NCI-H187 treated with DMSO at 0.1 percent for 48 hours (cell line): ENCODE measurements at places on chromosomes 3 and 15.

DNA sequence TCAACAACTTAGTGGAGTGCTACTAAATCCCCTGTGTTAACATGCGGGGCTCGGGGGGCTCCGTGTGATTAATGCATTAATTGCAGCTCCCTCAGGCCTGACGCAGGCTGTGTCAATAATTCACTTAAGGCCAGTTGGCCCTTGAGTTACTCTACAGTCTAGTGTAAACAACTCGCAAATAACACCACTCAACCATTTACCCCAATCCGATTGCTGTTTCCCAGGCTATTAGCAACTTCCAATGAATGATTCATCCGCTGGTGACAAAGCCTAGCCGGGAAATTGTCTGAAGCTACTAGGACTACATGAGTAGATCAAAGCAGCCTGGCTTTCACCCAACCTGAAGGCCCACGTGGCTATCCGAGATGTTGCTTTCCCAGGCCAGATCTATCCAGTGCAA lies 121.3 kb upstream of the SOX14 start:
- DNase-seq: no peak

DNA sequence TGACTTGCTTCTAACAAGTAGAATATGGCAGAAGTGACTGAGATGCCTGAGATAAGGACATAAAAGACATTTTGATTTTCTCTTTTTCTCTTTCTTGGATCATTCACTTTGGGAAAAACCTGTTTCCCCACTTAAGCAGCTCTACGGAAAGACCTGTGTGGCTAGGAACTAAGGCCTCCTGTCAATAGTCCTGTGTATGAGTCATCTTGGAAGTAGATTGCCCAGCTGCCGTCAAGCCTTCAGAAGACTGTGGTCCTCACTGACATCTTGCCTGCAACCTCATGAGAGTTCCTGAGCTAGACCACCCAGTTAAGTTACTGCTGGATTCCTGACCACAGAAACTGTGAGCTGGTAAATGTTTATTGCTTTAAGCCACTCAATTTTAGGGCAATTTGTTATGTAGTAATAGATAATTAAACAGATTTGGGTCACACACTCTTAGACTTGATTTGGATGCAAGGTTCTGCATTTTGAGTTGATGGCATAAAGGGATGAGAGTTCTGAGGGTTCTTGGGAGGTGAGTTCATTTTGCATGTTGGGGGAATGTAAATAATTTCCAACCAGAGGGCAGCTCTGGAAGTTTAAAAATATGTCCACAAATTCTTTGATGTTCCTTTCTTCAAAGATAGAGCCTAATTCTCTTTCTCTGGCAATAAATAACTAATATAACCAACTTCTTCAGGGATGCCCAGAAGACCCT lies 229.2 kb downstream of the SQOR start:
- no peak for DNase-seq

DNA sequence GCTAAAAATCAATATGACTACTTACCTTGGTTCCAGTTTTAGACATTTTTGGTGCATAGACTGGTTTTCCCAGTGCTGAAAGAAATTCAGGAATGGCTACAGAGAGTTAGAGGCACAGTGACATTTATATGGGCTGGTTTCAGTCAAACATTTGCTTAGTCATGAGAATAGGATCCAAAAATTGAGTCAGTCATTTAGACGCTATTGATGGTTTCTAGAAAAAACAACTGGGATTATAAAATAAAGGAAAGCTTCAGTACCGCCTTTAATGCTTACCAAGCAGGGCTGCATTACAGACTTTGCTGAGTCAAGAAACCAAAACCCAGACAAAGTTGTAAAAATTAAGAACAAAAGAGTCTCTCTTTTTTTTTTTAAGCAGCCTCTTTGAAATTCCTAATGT lies at the start of gene CRYGS:
CRYGS (minus strand) TSS at position 100 of the 400 bp plus-strand sequence; CDS start at position 46, 54 bp downstream.
- DNase-seq: no peak

- DNase-seq: no peak
Observed at GRCh38 chr3:80785475-80785874, 976.0 kb downstream of the GBE1 start.

DNA sequence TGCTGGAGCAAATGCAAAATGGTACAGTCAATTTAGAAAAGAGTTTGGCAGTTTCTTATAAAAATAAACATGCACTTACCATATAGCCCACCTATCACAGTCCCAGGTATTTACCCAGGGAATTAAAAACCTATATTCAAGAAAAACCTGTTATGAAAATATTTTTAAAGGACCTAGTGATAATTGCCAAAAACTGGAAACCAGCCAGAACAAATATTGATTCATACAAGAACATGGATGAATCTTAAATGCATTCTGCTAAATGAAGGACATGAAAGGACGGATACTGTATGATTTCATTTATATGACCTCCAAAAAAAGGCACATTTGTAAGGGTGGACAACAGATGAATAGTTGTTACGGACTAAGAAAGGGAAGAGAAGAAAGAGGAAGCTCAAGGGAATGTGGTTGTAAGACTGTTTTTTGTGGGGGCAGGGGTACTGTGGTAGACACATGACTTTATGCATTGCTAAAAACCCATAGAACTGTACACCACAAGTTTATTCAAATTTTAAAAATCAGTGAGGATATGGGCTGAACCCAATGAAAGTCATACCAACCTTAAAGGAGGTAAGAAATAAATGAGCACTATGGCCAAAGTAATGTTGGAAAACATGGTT lies 61.0 kb downstream of the ZBBX start:
- no peak for DNase-seq

DNA sequence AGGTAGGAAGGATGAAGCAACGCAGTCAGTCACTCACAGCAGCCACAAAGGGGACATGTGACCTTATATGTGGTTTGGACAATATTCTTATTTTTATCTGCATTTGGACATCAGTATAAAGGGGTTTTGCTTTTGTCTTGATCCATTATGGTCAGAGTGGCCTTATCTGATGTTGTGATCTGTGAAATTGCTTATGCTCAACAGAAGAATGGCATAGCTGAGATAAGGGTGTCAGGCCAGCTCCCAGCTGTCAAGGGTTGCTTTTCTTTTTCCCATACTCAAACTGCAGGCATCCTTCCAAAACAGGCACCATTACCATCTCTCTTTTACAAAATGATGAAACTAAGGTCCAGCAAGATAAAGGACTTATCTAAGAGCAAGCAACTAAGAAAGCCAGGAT lies 28.1 kb downstream of the DCLK3 start:
- DNase-seq: no peak

GRCh38 chr15:49758456-49758855 lies 137.6 kb downstream of the DTWD1 start:
- DNase-seq: no peak

DNA sequence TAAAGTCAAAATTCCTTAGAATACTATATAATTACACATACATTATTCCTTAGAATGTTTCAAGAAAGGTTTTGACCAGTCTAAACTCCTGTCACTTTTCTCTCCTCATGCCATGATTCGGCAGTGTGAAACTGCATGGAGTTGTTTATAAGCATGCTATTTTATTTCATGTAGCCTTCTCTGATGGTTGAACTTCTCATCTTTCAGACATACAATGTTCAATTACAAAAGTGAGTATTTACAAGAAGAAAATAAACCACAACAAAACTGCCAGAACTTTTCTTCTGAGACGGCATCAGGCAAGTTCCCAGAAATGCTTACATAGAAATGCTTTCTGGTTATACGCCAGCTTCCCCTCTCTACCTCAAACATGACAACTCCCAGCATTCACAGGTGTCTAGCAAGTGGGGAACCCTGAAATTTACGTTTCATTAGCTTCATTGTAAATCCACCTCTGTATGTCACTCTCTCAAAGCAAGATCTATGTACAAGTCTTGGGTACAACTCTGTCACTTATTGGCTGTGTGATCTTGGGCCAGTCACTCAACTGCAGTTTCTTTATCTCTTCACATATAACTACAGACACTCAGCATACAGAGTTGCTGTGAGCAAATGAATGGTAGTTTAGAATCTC lies 42.7 kb downstream of the HDGFL3 start:
- DNase-seq: no peak

GRCh38 chr3:103847081-103848062 lies 1412.6 kb downstream of the ZPLD1 start:
- no peak for DNase-seq

DNA sequence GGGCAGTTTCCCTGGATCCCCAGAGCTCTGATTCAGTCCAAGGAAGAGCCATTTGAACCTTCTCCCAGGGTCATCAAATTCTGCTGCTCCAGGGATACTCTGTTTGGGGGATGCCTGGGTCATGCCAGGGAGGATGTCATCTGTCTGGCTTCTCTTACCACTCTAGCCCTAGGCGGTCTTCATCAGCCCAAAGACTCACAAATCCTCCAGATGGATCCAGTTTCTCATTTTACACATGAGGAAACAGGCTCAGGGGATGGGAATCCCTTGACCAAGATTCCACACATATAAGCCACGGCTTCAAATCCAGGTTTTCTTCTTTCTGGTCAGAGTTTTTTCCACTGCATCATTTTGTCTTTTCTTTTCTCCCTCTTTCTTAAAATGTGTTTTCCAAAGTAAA lies 36.7 kb downstream of the SLC28A1 start:
- DNase-seq: no peak

GRCh38 chr3:122563717-122564025 lies 429 bp downstream of the PARP9 start:
- no peak for DNase-seq
